NCI-H1930 (cell line): ENCODE measurements at places on chromosomes 3 and 15.

GRCh38 chr15:33095641-33096040, 98.9 kb downstream of the FMN1 start:
- no peak for DNase-seq

DNA sequence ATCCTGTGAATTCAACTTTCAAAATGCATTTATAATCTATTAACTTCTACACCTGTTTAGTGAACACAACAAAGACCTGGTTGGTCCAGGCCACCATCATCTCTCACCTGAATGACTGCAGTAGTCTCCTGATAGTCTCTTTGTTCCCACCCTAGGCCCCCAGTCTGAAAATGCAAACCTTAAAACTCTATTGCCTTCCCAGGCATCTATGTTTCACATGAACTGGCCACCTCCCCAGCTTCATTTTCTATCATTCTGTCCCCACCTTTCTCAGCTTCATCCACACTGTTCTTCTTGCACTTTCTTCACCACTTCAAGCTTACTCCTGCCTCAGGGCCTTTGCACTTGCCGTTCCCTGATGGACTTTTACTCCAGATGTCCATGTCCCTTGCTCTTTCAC, 45.0 kb downstream of the CLSTN2 start:
- DNase-seq = no peak

- DNase-seq = no peak
These were observed 3.0 kb upstream of the ANKRD28 start for GRCh38 chr3:15800780-15801179.

DNA sequence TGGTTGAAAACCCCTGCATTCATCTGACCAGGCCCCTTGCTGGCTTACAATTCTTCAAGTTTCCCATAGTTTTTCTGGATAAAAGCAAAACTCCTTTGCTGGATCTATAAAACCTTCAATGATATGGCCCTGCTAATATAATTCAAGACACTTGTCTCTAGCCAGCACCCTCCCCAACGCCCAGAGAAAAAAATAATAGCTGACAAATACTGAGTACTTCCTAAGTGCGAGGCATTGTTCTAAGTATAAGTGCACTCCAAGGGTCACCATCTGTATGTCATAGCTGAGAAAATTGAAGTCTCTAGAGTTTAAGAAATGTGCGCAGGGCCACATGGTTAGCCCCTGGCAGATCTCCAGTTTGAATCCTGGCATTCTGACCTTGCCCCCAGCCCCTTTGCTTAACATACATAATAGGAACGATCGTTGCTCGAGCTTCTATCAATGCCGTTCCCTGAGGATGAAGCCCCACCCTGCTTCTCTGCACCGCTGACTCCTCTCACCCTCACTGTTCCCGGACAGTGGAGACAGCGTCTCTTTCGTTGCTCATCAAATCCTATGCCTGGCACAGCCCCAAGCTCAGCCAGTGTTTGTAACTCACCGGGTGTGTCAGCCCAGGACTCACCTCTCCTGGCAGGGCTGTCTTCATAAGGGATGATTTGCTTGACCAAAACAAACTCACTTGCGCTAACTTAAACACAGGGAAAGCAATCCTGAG, 377.1 kb upstream of the PROK2 start:
- no peak for DNase-seq

- DNase-seq = no peak
These were observed 240.2 kb downstream of the TP63 start for GRCh38 chr3:189871418-189871817.

DNA sequence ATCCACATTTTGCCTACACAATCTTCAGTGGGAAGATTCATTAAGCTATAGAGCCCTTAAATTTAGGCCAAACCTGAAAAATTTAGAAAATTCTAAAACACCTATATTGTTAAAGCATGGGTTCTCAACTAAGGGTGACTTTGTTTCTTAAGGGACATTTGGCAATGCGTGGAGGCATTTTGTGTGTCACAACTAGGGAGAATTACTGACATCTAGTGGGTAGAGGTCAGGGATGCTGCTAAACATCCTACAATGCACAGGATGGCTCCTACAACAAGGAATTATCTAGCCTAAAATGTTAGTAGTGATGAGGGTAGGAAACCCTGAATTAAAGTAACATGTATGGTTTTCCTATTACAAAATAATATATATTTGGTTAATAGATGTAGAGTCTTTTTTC, 55.8 kb downstream of the TBC1D5 start:
- no peak for DNase-seq

DNA sequence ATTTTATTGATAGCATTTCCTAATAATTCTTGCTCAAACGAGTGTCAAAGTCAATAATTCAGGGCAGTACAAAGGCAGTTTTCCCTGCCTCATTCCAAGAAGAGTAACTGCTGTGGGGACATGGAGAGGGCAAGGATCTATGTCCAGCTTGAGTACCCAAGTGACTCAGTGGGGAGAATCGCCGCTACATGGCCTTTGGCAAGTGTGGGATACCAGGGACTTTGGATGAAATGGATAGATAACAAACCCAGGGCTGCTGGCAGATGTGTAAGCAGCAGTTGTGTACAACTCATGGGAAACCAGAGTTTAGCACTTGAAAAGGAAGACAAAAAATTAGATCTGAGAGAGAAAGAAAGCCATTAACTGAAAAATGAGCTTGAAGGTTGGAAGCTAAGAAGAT, 122.2 kb upstream of the TRIM42 start:
- no peak for DNase-seq

DNA sequence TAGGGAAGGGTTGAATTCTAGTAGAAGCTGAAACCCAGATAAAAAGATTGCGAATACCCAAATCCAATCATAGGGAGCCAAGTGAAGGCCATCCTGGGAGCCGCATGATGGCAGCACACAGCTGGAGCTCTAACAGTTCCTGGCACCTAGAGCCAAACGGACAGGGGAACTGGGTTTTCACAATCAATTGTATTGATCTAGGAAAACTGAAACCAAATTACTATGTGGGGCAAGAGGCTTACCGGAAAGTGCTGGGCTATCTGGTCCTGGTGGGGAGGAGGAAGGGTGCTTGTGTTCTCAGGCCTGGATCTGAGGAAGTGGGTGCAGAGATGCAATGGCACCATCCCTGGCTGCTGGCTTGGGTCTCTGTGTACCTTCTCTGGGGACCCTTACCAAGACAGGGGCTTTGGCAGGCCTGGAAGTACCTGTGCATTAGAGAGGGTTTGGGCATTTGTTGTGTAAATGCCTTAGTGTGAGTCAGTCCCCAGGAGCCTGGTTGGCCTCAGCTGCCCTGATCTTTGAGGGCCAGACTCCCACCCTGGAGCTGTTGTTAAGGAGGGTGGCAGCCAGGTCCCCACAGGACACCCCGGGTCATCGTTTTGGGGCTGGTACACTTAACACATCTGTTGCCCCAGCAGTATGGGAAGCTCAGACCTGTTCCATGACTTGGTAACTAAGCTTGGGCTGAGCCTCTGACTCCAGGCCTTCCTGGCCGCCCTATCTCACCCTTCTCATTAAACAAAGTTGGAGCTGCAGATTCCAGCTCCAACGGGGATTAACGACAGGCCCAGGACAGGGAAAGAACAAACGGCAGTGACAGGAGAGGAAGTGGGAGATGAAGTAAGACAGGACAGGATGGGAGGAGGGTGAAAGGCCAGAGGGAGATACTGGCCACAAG, 8.9 kb upstream of the FURIN start:
- no peak for DNase-seq

GRCh38 chr3:36827133-36827532, 62.8 kb upstream of the DCLK3 start:
- no peak for DNase-seq

DNA sequence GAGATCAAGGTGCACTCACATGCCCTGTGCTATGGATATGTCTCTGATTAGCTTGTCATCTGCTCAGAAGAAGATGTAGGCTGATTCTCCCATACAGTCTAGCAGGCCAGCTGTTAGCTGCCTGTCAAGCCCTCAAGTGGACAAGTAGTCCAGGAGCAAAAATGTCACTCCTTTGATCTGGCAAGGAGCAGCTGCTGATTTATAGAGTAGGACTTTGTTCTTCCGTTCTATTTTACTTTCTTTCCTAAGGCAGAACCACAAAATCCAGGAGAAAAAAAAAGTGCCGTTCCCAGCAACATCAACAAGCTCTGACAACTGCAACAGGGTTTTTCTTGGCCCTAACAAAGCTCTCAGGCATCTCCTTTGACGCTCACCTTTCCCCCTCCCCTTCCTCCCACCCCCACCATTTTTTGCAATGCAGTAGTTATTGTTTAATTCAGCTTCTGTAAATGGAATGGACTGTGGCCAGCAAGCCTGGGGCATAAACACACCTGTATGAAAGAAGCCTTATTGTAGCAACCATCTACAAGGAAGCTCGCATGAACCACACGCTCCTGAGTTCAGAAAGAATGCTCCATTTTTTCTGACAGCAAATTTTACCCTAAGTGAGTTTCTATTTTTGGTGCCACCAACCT, 196.3 kb downstream of the MEIS2 start:
- DNase-seq = no peak

DNA sequence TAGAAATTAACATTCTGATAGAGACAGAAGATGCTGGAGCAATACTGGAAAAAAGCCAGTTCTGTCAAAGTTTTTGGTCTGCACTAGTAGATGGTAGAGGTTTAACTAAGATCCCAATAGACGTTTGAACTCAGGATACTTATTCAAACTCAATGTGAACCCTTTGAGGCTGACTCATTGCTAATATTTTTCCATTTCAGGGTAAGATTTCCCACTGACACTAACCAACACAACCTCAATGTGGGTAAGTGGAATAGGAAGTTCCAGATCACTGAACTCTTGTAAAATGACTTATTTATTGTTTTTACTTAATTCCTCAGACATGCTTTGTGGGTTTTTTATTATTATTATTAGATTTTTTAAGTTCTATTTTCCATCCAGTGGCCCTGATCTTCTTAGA, 1024.8 kb downstream of the EPHA3 start:
- DNase-seq = no peak

- no peak for DNase-seq
These were observed 655 bp upstream of the FAM3D start for GRCh38 chr3:58667229-58667628.

GRCh38 chr15:82995938-82996337, 9.9 kb downstream of the RAMAC start:
- no peak for DNase-seq

DNA sequence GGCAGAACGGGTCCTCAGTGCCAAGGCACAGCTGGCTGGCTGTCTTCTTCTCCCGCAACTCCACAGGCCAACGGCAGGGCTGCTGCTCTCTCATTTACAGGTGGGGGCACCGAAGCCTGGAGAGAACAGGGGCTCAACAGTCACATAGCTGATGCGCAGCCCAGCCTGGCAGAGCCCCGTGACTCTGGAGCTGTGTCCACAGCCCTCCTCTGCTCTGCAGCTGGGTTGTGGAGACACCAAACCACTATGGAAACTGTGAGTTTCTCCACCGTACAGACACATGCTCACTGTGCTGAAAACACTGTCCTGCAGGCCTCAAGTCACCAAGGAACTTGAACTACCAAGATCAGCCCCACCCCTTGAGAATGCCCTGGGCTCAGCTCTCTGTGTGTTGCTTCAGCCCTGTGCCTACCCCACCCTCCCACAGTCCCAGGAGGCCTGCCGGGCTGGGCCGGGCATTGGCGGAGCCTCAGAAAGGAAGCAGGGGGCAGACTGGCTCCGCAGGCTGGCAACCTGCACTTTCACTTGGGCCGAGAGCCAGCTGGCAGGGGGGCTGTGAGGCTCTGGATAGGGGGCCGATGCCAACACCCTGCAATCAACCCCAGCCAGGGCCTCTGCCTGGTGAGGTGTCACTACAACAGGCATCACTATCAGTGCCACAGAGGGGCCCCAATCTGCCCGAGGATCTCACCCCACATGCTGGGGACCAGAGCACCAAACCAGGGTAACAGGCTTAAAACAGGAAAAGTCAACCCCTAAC, 113.7 kb upstream of the RPL32 start:
- no peak for DNase-seq

GRCh38 chr3:1048558-1048957, 44.3 kb upstream of the CNTN6 start:
- DNase-seq = no peak

DNA sequence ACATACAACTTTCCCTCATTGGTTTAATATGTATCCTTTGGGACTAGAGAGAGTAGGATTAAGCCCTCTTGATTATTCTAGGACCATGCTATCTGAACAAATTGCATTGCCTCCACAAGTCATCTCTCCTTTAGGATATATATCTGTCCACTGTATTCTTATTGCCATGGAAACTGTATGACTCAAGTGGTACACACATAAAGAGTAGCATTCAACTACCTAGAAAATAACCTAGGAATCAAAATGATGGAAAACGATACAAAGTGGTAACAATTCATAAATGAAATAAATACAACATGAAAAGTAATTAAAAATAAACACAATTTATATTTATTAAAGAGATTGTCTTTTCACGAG, 212.1 kb upstream of the P2RY1 start:
- no peak for DNase-seq

GRCh38 chr15:85456798-85457197, 76.4 kb downstream of the AKAP13 start:
- DNase-seq = no peak

- no peak for DNase-seq
These were observed 64.9 kb downstream of the TBC1D2B start for GRCh38 chr15:78012643-78013077.

DNA sequence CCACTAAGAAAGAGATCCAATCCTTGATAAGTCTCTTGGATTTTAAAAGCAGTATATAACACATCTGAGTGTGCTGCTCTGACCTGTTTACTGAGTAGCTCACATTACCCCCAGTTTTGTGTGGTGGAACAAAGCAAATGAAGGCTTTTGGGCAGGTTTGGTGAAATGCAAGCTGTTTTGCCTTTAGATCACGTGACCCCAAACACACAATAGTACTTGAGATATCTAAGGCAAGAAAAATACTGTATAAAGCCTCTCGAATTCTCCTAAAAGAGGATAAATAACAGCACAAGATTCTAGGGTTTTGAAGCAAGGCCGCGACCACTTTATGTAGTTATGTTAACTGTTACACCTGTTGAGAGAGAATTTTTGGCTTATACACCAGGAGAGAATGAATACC, 49.3 kb upstream of the TRIM42 start:
- DNase-seq = no peak

DNA sequence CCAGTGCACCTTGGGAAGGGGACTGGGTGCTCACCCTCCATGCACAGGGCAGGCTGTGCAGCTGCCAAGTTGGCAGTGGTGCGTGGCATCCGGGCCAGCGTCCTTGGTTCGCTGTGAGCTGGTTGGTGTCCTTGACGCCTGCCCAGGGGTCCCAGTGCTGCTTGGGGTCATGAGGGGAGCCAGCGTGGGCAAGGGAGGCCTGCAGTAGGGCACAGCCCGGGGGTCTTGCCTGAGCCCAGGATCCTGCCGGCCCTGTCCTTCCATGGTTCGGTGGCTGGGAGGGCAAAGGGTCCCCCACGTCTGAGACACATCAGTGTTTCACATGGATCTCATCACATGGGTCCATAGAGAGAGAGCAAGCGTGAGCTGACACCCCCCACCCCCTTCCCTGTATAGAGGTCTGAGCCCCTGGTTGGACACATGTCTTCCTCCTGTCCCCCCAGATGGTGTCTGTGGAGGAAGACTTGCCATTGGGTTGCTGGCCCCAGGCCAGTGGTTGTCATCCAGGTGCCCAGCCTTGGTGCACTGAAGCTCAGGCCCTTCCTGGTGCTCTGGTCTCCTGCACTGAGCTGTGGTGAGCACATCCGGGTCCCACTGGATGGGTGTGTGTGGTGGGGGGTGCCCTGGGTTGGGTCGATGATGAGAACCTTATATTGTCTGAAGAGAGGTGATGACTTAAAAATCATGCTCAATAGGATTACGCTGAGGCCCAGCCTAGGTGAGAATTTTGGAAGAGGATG, 232.3 kb downstream of the SNRPN start:
- no peak for DNase-seq
